ENCODE measurements at places on chromosomes 4 and X.

DNA sequence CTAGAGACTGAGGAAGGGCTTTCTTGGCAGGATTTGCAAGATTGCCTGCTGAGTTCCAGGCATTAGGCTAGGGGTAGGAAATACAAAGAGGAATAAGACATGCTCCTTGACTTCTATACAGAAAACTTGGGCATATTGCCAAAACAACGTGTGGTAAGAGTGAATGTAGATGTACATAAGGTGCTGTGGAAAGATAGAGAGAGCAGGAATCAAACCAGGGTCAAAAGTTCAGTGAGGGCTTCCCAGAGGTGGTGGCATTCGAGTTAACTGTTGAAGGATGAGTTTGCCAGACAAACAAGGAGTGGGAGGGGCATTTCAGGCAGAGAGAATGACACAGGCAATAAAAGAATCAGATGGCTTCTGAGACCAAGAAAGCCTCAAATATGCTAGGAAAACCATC, 187.9 kb downstream of the KDR start:
- no peaks in the 10 kb centered on the region for H3K36me3 ChIP-seq
- H3K27me3 ChIP-seq: peaks cover 7% of the 10 kb centered on the region
- no peak overlapping the region for H3K27ac ChIP-seq
- H3K4me3 ChIP-seq: no peak overlapping the region
- no peak for DNase-seq

DNA sequence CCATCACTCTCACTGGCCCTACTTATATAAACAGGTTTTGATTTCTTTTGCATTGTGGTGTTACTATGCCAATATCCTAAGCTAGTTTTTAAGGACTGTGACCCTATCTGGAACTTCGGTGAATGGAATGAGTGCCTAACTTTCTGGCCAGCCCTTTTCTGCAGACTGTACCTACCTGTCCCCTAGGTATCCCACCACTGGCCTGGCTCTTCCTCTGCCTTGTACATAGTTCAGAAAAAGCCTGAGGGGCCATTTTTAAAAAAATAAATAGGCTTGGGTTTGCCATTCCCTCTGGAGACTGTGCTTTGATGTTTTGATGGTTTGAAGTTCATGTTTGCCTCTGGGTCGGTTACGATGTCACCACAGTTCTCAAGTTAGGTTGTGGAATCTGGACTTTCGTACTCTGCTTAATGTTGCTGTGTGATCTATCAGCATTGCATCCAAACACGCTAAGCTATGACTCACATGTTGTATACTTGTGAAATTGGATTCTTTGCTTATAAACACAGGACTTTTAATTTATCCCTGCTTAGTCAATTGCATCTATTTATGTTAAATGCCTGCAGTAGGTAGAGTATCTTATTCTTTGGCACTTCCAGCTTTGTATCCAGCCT, 182.0 kb downstream of the ANKRD50 start:
- no peaks in the 10 kb centered on the region for H3K27me3 ChIP-seq
- H3K4me3 ChIP-seq: no peak overlapping the region
- H3K36me3 ChIP-seq: no peaks in the 10 kb centered on the region
- no peak for DNase-seq

DNA sequence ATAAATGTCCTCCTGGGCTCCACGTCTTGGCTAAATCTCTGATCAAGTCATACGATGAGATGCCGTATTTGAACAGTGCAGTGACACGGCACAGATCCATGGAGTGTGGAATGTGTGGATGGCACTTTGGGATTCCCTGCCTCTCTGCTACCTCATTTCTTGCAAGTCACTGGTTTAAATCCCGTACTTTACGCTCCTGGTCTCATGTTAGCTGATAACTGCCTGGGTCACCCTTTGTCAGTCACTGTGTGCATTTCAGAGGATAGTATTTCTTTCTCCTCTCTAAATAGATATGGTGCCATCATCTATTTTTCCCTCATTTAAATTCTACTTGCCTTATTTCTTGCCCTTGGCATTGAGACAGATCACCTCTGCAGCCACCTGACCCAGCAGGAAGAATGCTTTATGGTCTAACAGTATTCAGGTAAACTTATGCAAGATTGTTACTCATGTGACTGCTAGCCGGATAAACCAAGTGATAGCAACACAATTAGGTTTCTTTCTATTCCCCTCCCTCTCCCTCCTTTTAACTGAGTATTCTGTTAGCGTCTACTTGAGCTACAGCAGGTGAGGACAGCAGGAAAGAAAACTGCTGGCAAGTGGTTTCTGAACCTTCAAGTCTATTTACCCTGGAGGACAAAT, 2.8 kb downstream of the EGF start:
- H3K27me3 ChIP-seq: no peaks in the 10 kb centered on the region
- H3K4me3 ChIP-seq: no peak overlapping the region
- no peak for DNase-seq
- no peak overlapping the region for H3K27ac ChIP-seq
- no peaks in the 10 kb centered on the region for H3K36me3 ChIP-seq

GRCh38 chrX:154374313-154375155, at the start of gene FLNA:
FLNA (minus strand) TSS chrX:154374634; CDS start chrX:154371245, 3,389 bp downstream.
- no peaks in the 10 kb centered on the region for H3K27me3 ChIP-seq
- H3K4me3 ChIP-seq: peak within 1 kb of the TSS; percentile 60
- no peaks in the 10 kb centered on the region for H3K36me3 ChIP-seq
- peak within 1 kb of the TSS; percentile 81 for H3K27ac ChIP-seq
- H3K4me1 ChIP-seq: peaks cover 24% of the 10 kb centered on the region
- no peak for DNase-seq

DNA sequence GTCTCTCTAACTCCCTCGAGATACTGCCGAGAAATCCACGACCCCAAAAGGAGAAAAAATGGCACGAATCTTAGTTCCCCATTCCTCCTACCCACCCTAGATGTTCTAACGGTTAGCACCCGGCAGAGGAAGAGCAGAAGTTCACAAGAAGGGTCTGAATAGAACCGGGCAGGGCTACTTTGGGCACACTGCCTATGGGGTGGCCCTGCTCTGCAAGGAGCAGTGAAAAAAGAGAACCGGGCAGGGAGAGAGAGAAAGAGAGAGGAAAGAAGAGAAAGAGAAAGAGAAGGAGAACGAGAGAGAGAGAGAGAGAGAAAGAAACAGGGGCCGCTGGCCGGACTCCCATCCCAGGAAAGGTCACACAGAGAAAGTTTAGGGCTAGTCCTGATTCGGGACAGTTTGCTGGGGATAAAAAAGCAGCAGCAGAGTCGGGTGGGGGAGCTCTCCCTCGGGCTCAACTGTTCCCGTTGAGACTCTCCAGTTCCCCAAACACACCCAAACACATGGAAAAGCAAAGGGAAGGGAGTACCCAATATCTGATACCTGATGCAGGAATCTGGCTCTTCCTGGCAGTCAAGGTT, 468 bp downstream of the GLA start:
- DNase-seq: no peak
- no peaks in the 10 kb centered on the region for H3K27me3 ChIP-seq
- peaks cover 22% of the 10 kb centered on the region for H3K4me1 ChIP-seq

- peaks cover 15% of the 10 kb centered on the region for H3K4me1 ChIP-seq
- DNase-seq: peak; percentile 8
- H3K27me3 ChIP-seq: no peaks in the 10 kb centered on the region
- peak overlapping the region; percentile 86 for H3K27ac ChIP-seq
These were observed 7.0 kb downstream of the MXD4 start for GRCh38 chr4:2254665-2255500.

DNA sequence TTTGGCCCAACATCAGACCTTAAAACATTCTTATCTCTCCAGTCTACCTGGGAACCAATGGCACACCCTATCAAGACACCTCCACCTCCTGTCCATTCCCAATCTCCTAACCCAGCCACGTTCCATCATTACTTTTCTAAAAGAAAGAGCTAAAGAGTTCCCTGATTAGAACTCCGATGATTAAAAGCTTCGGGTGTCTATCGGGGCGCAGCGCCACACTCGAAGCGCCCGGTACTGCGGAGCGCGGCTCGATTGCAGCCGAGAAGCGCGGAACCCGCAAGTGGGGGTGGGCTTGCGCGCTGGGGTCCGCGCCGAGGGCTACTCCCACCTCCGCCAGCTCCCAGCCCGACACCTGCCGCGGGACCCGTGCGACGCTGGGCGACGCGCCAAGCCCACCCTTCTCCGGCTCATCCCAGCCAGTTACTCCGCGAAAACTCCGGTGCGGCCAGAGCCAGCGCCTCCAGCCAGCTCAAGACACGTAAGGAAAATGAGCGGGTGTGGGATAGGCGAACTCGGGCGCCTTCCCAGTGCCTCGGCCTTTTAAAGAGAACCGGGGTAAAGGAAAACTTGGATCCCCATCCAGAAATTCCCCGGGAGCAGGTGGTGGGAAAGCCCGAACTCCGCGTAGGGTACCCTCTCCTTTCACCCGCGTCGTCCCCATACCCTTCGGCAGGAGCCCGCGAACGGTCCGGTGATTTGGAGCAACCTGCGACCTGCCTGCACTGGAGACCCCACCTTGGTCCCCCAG, 593 bp downstream of the NPY1R start:
- H3K27me3 ChIP-seq: peaks cover 65% of the 10 kb centered on the region
- no peaks in the 10 kb centered on the region for H3K36me3 ChIP-seq
- DNase-seq: peak; percentile 61

- no peak for DNase-seq
- peak overlapping the region; percentile 81 for H3K27ac ChIP-seq
- no peaks in the 10 kb centered on the region for H3K27me3 ChIP-seq
- H3K4me1 ChIP-seq: peaks cover 27% of the 10 kb centered on the region
- H3K36me3 ChIP-seq: peaks cover 20% of the 10 kb centered on the region
These were observed 10.2 kb downstream of the TLR3 start for GRCh38 chr4:186078981-186079638.

- DNase-seq: no peak
- H3K27ac ChIP-seq: no peak overlapping the region
- H3K36me3 ChIP-seq: no peaks in the 10 kb centered on the region
- no peak overlapping the region for H3K4me3 ChIP-seq
- no peaks in the 10 kb centered on the region for H3K4me1 ChIP-seq
These were observed 194.0 kb upstream of the BOD1L1 start for GRCh38 chr4:13821522-13821921.

DNA sequence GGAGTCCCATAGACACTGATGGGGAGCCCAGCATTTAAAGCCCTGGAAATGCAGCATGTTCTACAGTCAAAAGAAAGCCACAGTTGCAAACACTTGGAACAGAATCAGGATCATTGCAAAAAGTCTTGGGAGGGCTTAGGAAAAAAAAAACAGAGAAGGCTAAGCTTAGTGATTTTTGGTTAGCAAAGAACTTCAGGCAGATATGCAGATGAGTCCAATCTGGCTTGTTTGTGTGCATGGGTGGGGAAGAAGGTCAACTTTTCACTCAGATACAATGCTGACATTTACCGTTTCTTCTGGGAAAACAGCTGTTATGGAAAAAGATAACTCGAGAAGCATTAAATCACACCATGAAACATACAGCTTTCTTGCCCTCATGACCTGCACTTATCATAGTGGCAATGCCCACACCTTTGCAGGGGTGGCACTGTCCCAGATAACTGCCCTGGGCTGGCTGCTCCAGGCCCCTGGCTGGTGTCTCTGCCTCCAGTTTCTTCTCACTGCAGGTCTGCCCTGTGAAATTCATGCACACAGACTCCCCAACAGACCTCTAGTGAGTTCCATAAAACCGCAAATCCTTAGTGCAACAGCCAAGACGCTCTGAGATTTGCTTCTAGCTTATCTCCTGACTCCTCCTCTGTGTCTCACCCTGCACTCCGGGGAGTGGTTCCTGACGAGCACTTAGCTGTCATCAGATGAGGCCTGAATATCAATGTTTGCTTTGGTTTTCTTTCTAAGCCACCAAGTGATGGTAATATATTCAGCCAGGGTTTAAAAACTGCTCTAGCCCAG, 99.2 kb downstream of the DRD5 start:
- H3K27me3 ChIP-seq: peaks cover 33% of the 10 kb centered on the region
- no peak overlapping the region for H3K4me3 ChIP-seq
- H3K36me3 ChIP-seq: no peaks in the 10 kb centered on the region
- DNase-seq: no peak
- peaks cover 8% of the 10 kb centered on the region for H3K4me1 ChIP-seq
- no peak overlapping the region for H3K27ac ChIP-seq

GRCh38 chr4:88865046-88865445, 167.4 kb upstream of the NAP1L5 start:
- DNase-seq: no peak
- no peak overlapping the region for H3K27ac ChIP-seq
- no peaks in the 10 kb centered on the region for H3K27me3 ChIP-seq
- H3K4me3 ChIP-seq: no peak overlapping the region
- peaks cover 4% of the 10 kb centered on the region for H3K36me3 ChIP-seq

- no peak overlapping the region for H3K27ac ChIP-seq
- no peak overlapping the region for H3K4me3 ChIP-seq
- no peak for DNase-seq
- no peaks in the 10 kb centered on the region for H3K27me3 ChIP-seq
- H3K4me1 ChIP-seq: no peaks in the 10 kb centered on the region
These were observed 685.7 kb upstream of the SLIT2 start for GRCh38 chr4:19566041-19566440.

- H3K27ac ChIP-seq: no peak overlapping the region
- DNase-seq: no peak
- no peaks in the 10 kb centered on the region for H3K36me3 ChIP-seq
- peaks cover 4% of the 10 kb centered on the region for H3K4me1 ChIP-seq
- no peaks in the 10 kb centered on the region for H3K27me3 ChIP-seq
These were observed 52.8 kb downstream of the TBC1D14 start for GRCh38 chr4:6962211-6963041.

DNA sequence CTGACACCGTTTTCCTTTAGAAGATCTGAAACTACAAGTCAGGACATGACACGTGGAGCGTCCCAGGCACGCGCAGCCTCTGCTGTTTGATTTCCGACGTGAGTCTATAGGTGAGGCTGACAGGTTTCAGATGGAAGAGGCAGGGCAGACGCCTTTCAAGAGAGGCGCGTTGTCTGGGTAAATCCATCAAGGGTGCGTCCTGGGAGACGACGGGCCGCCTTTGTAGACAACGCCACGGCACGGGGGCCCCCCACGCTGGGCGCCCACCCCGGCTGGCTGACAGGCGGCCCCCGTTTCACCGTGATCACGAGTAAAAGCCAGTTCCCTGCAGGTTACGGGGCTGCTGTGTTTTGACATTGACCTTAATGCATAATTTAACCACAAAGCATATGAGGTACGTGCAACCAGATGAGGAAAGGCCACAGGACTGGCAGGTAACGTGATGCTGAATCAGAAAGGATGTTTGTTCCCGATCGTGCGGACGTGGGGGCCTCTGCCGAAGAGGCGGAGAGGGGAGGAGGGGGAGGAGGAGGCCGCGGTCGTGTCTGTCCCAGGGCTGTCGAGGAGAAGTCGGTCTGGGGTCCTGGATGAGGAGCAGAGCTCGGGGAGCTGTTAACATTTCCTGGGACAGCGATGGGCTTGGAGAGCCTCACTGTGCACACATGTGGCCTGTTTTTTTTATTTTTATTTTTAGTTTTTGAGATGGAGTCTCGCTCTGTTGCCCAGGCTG, 51.1 kb upstream of the PPP2R3B start:
- no peaks in the 10 kb centered on the region for H3K36me3 ChIP-seq
- H3K27ac ChIP-seq: no peak overlapping the region
- no peak overlapping the region for H3K4me3 ChIP-seq
- peaks cover 5% of the 10 kb centered on the region for H3K4me1 ChIP-seq
- peaks cover 49% of the 10 kb centered on the region for H3K27me3 ChIP-seq

DNA sequence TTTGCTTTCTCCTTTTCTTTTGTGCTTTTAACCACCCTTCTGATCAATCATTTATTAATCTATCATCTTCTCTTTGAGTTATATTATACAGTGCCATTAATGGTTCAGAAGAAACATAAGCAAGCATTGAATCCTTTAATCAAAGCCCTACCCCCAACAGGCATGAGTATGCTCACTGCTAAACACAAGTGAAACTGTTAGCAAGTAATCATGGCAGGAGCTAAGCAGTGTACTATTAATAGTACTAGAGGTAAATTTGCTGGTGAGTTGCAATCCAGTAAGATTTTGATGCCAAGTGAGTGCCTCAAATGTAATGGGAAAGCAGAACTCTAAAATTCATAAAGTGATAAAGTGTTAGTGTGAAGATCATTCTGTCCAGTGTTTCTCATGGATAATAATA, 57.2 kb downstream of the FNIP2 start:
- H3K27ac ChIP-seq: peak overlapping the region; percentile 94
- no peak overlapping the region for H3K4me3 ChIP-seq
- peaks cover 15% of the 10 kb centered on the region for H3K36me3 ChIP-seq
- no peak for DNase-seq
- peaks cover 48% of the 10 kb centered on the region for H3K4me1 ChIP-seq
